Daoy (cell line): ENCODE measurements at places on chromosomes 3 and 15. TPM values are rescaled to one million over a fixed set of nuclear protein-coding genes. Genes with fewer than 3 reads are reported as not detected.

Gene CCDC13
- total RNA-seq = 0.74 and 1.5 TPM in 2 replicates

- no peak for DNase-seq
Measured at GRCh38 chr3:87062685-87063084, 71.7 kb upstream of the VGLL3 start.

- DNase-seq = peak; percentile 21
Measured at GRCh38 chr3:149967086-149967685, 3.5 kb downstream of the PFN2 start.

GRCh38 chr3:56459719-56460118 lies 8.5 kb downstream of the ERC2 start:
- DNase-seq = no peak

Gene CATSPER2
- 2.3 and 3.8 TPM in 2 replicates for total RNA-seq

- peak; percentile 68 for DNase-seq
Measured at GRCh38 chr3:40505599-40506462, at the start of gene ZNF620. Gene ZNF620 (plus strand): TSS chr3:40506039. CDS start chr3:40506353, 314 bp downstream.

DNA sequence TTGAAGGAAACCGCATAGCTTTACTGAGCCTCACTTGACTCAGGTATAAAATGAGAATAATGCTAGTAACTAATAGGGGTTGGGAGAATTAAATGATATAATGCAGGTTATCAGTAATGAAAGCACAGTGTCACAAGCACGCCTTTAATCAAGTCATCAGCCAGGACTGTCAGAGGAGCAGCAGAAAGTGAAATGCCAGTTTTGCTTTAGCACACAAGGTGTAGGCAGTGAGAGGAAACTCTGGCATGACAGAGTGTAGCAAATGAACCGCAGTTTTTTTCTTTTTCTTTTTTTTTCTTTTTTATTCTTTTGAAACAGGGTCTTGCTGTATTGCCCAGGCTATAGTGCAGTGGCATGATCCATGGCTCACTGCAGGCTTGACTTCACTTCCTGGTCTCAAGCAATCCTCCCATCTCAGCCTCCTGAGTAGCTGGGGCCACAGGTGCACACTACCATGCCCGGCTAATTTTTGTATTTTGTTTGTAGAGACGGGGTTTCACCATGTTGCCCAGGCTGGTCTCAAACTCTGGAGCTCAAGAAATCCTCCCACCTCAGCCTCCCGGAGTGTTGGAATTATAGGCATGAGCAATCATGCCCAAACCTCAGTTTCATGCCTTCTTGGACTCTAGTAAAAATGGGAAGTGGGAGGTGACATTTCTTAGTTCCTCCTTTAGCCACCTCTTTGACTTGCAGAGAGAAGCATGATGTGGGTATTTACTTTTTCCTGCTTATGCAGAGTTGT lies 9.7 kb upstream of the SCAANT1 start:
- DNase-seq = no peak

- no peak for DNase-seq
Measured at GRCh38 chr15:61422773-61423172, 193.7 kb upstream of the RORA start.

Gene FBXO40
- not detected in 2 replicates for total RNA-seq
